ENCODE measurements at places on chromosomes 12 and 14.
A peak's percentile ranks its signal among the peaks of the same experiment; 100 is the strongest.

GRCh38 chr14:22280497-22281316 lies 308.3 kb downstream of the DAD1 start:
- no peak for DNase-seq

GRCh38 chr12:86600664-86601231 lies 344.6 kb upstream of the MGAT4C start:
- no peak for DNase-seq

DNA sequence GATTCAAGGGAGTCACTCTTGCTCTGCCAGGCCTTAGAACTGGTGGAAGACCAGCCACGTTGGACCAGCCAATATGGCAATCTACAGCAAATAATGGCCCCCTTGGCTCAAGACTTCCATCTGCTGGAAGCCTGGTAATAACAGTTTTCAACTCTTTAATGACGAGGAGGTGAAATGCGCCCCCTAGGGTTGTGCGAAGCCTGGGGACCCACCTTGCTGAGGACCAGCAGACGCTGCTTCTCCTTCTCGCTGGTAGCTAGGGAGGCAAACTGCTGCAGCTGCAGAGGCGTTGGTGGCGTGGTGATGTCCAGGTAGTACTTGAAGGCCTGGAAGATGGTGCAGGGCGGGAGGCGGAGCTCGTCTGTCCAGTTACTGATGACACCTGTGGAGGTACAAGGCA lies 41.5 kb upstream of the FBXO21 start:
- DNase-seq: no peak

DNA sequence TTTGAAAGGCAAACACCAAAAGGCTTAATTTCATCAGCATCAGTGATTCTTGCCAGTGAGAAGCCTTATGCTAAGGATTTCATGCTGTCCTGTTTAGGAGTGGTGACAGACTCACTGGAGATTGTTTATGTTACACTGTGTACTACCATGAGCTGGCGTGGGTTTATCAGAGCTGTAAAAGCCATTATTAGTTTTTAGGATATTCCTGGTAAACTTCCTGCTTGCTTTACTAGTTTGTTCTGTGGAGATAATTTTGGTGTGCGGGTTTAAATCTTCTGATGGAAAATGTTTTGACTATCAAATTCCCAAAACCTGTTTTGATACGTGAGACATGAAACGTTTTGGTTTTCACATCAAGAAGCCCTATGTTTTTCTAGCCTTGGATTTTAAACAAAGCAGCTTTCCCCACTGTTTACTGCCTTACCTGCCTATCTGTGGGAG lies 15.2 kb downstream of the PPFIBP1 start:
- DNase-seq: peak; percentile 39

GRCh38 chr12:108519558-108519957 lies 4.5 kb downstream of the FICD start:
- DNase-seq: no peak

DNA sequence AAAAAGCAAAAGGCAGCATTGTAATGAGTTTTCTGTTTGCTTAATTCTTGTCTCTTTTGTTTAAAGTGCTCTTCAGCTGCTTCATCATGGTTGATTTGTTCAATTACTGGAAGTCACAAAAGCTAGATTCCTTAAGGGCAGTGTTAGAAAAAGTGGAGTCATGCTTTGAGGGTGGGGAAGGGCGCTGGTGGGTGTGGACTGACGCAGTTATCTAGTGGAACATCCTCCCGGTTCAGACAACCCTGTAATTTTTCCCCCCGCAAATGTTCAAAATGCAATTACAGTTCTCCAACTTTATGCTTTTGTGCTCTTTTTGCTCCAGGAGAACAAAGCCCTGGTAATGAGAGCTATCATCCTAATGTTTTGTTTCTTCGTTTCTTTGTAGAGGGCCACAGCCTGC lies 2.1 kb downstream of the AKAP6 start:
- peak; percentile 1 for DNase-seq

DNA sequence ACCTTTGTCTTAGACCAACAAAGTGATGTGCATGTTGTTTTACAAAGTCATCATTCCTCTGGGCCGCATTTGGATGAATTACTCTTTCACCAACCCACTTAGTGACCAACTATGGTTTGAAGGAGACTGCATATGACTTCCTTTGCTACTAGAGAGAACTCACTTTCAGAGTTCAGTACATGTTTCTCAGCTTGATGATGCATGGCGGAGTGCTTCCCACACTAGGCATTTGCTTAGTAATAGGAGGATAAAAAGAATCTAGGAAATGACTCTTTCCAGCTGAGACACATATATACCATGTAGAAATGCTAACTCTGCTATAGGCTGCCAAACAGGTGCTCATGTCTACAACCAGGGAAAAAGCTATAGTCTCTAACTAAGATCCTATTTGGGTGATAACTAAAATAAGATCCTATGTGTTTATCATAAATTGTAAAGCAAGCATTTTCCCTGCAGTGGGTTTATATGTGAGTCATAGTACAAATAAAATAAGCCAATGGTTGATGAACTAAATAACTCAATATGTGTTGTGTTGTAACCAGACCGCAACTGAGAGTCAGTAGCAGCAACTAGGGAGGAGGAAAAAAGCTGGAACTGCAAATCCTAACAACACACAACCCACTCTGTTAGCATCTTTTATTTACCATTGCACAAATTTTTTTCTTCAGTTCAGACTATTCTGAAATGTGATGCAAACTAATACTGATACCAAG lies 87.2 kb downstream of the TSPAN8 start:
- DNase-seq: no peak

DNA sequence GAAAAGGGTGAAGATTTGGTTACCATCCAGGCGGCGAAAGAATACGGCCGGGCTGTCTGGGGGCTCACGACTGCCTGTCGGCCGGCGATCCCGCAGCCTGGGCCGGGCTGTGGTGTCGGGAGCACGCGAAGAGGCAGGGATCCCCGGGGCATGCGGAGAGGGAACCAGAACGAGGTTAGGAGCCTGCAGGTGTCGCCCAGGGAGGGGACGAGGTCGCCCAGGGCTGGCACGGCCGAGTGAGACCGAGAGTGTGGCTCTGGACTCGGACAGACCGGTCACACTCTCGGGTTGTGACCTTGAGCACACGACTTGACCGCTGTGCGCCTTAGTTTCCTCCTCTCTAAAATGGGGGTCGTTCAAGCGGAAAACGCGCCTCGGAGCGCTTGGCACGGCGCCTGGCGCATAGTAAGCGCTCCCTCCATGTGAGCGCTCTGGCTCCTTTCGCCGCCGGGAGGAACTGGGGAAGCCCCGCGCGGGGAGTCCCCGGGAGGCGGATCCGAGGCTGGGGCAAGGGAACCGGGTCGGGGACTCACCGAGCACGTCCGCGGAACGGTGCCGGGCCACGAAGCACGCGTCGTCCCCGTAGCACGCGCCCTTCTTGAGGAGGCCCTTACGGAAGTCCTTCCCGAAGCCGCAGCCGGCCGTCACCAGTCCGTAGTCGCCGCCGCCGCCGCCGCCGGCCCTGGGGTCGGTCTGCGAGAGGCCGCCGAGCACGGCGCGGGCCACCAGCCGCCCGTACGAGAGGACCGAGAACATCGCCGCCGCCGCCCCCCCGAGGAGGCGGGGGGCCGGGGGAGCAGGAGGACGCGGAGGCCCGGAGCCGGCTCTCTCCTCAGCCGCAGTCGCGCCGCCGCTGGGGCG lies 612 bp downstream of the PPTC7 start:
- peak; percentile 62 for DNase-seq

DNA sequence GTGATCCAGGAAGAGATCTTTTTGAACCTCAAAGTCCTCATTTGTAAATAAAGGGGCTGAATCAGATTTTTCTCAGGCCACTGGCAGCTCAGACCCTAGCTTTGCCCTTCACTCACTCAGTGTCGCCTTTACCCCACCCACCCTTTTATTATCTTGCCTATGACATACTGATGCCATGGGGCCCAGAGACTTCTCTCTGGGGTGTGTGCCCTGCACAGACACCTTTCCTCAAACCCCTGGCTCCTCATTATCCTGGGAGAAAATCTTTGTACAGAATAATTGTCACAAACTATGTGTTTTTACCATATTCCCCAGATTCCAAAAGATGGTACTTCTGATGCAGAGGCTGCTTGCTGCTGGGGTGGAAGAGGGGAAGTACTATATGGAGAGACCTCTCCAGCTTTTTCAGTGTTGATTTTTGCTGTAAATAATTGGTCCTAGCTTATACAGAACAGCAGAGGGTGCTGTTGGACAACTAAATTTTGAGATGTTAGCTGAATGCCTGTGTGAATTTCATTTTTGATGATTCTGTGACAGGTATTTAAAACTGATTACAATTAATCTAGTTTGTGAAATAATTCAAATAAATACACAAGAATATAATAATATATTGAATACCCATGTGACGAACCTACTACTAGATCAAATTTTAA lies 53.9 kb upstream of the DCD start:
- DNase-seq: no peak

DNA sequence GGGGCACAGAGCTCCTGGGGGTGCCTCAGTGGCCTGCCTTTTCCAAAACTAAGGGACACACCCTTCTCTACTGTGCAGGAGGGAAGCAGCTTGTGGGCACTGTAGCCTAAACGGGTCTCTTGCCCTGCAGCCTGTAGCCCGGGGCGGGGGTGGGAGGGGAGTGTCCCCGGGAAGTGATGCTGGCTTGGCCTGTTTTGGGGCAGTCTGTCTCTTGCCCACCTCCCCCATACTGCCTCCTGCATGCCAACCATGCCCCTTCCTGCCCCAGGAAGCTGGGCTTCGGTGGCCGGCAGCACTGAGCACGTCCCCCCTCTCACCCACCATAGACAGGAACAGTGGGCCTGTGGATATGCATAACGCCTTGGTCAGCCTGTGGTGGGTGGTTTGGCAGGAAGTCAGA lies 43.4 kb downstream of the PRIMA1 start:
- no peak for DNase-seq

DNA sequence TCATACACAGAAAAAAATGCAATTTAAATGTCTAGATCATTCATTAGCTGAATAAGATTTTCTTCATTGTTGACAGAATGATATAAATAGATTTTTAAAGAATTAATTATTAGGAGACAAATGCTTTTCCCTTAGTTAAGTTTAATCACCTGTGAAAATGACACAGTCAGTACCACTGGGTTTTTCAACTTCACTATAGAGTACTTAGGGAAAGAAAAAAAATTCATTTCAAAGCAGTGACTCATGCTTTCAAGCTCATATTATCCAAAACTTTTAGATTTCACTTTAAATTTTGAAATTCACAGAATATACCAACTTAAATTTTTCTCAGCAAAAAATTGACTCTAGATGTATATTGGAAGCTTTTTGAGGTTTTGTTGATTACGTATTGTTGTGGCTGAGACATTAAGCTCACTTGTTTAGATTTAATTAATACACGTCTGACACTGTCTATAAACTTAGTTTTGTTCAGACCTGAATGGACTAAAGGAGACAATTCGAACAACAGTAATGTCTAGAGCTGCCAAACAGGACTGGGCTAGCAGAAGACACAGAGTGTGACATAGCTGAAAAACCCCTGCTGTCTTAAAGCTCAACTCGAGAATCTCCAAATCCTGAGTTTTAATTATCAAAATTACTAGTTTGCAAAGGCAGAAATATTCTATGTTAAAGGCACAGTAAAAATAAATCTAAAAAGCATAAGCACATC lies 1.6 kb downstream of the MGAT4C start:
- DNase-seq: no peak

DNA sequence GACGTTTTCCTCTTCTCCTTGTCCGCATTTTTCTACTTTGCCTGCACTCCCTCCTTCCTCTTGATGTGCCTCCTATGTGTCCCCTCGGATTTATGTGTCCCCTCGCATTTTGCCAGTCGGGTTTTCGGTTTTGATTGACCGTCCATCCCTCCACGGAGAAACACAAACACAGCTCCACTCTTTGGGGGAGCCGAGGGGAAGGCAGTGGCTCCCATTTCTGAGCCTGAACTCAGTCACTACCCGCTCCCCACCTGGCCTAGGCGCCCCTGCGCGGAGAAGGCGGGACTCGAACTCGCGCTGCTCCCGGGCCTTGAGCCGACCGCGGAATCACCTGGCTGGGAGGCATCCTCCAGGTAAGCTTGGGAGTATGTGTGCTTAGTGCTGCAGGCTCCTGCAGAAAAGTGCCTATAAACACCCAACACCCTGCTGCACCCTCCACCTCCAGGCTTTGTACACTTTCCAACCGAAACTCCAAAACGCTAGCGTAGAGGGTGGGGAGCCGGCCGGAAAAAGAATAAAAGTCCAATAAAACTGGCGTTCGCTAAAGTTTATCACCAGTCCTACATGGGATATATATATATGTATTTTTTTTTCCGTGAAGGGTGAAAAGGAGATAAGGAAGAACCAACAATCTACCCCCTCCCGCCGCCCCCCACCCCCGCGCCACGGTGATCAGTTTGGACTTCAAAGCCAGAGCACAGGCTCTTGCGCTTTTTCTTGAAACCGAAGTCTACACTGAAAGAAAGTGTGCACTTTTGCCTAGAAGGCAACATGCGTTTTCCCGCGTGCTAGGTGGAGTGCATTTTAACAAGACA lies 3.3 kb upstream of the CCND2 start:
- DNase-seq: no peak

DNA sequence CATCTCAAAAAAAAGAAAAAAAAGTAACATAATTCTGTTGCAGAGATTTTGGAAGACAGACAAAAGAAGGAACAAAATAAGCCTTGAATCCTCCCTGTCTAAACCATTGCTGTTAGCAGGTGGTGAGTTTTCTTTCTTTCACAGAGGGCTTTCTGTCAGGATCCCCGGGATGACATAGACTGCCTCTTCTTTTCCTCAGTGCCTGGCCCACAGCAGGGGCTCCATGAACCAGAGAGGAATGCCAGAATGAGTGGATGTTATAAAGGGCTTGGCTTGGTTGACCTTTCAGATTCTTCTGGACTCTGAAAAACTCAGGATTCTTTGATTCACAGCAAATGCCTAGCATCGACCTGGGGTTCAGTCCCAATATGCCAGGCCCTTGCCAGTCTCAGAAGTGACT lies 45.8 kb upstream of the CORO1C start:
- DNase-seq: no peak

- DNase-seq: no peak
Measured at GRCh38 chr14:69153873-69154270, 953 bp upstream of the DCAF5 start.

- DNase-seq: no peak
Measured at GRCh38 chr14:30854492-30854891, 19.9 kb upstream of the COCH start.

DNA sequence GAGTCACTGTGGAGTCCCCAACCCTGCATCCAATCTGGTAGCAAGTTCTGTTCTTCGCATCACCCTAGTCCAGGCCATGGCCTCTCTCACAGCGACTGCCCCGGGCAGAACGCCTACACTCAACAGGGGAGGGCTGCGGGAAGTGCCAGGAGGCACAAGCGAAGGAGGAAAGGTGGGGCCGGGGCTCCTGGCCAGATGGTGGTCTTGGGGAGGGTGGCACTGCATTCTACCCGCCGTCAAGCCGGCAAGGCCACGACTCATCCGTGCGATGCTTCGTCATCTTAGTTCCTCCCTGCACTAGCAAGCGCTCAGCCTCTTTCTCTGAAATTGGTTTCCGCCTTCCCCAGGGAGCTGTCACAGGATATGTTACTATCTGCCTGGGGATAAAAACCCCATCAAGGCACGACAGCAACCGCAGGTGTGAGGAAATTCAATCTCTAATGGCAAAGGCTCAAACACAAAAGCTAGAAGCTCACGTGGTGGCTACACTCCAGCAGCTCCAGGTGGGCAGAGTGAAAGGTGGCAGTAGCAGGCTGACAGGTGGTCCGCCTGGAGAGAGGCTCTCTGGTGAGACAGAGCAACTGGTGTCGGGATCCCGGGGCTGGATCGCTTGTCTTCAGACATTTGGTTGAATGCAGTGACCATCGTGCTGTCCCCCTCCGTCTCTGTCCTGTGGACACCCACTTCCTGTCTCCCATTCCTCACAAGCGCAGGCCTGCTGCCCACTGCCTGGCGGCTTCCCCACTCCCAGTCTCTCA lies 34.1 kb downstream of the ACADS start:
- no peak for DNase-seq
